Endothelial cell (in vitro differentiated cells): ENCODE measurements at places on chromosomes 3 and 15. TPM values are rescaled to one million over a fixed set of nuclear protein-coding genes. Genes with fewer than 3 reads are reported as not detected.

Gene WNT7A
- total RNA-seq: not detected

Gene CHRM5
- total RNA-seq: not detected

Gene CHDH
- 1.0 TPM for total RNA-seq

Gene TTC23
- 24.3 TPM for total RNA-seq

Gene XYLB
- total RNA-seq: 2.4 TPM

Gene TYRO3
- total RNA-seq: 115 TPM

Gene AADACL2
- not detected for total RNA-seq

Gene AMT
- total RNA-seq: 11.9 TPM
